ENCODE measurements at places on chromosomes 13 and 19. TPM values are rescaled to one million over a fixed set of nuclear protein-coding genes. Genes with fewer than 3 reads are reported as not detected.

- peak overlapping the region; percentile 89 for H3K27ac ChIP-seq
- peaks cover 9% of the 10 kb centered on the region for H3K36me3 ChIP-seq
- peak overlapping the region; percentile 88 for H3K4me3 ChIP-seq
- no peaks in the 10 kb centered on the region for H3K27me3 ChIP-seq
- H3K4me1 ChIP-seq, result peaks cover 45% of the 10 kb centered on the region
- DNase-seq, result no peak
Observed at GRCh38 chr13:50910485-50910805, 854 bp downstream of the RNASEH2B start.

DNA sequence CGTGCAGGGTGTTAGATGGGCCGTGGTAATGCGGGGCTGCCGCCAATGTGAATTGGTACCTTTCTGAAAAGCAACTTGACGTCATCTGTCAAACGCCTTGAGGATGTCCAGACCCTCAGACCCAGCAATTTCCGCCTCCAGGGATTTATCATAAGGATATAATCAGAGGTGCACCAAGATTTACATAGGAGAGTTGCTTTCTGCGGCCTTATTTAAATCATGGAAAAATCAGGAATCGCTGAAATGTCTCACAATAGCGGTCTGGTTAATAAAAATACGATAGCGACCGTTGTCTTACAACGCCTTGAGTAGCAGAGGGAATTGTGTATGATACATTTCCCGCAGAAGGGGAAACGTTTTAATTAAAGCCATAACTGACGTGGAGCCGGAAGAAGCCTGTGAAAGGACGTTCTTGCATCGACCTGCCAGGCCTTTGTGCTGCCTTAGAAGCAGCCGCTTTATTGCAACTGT, 32.3 kb upstream of the NDUFS7 start:
- no peak overlapping the region for H3K27ac ChIP-seq
- H3K4me3 ChIP-seq, result no peak overlapping the region
- peaks cover 5% of the 10 kb centered on the region for H3K36me3 ChIP-seq
- DNase-seq, result no peak

The CEACAM8 gene
- total RNA-seq, result not detected

The CACNA1A gene
- total RNA-seq, result 3.6 TPM

DNA sequence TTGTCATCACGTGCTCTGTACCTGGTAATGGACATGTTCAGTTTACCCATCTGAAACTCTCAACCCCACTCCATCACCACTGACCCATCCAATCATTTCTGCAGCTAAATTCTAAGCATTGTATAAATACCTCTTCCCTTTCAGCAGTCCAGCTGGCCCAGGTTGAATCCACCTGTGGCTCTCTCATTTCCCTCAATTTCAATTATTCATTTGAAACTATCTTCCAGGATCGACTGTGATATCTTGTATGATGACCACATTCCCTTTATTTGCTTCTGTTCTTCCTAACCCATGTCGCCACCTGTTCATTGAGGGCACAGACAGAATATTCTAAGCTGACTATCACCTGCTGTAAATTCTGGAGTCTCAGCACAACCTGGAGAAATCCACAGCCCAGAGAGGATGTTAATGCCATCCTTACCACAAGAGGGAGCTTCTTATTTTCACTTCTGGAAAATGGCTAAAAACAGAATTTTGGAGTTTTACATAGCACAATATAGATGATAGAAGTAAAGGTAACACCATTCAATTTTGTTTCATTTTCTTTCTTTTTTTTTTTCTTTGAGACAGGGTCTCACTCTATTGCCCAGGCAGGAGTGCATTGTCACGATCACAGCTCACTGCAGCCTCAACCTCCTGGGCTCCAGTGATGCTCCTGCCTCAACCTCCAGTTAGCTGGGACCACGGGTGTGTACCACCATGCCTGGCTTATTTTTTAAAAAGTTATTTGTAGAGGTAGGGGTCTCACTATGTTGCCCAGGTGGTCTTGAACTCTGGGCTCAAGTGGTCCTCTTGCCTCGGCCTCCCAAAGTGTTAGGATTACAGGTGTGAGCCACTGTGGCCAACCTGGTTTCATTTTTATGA, 38.6 kb downstream of the ZNF823 start:
- H3K27ac ChIP-seq, result no peak overlapping the region
- no peaks in the 10 kb centered on the region for H3K36me3 ChIP-seq
- H3K4me3 ChIP-seq, result no peak overlapping the region

- no peak for DNase-seq
- H3K4me3 ChIP-seq, result no peak overlapping the region
- no peak overlapping the region for H3K27ac ChIP-seq
- H3K4me1 ChIP-seq, result no peaks in the 10 kb centered on the region
- H3K36me3 ChIP-seq, result no peaks in the 10 kb centered on the region
Observed at GRCh38 chr13:37701306-37701705, 102.7 kb upstream of the POSTN start.

- peaks cover 24% of the 10 kb centered on the region for H3K36me3 ChIP-seq
- H3K4me3 ChIP-seq, result peak within 1 kb of the TSS; percentile 97
- H3K4me1 ChIP-seq, result peaks cover 30% of the 10 kb centered on the region
Observed at GRCh38 chr19:38374332-38375097, at the start of gene PSMD8. TSS of gene PSMD8 (plus strand) at chr19:38374571. CDS start at chr19:38374602, 31 bp downstream.

The GNA15 gene
- 140 TPM for total RNA-seq

The CFAP97D2 gene
- not detected for total RNA-seq

- H3K27me3 ChIP-seq, result no peaks in the 10 kb centered on the region
- H3K4me3 ChIP-seq, result no peak overlapping the region
- no peaks in the 10 kb centered on the region for H3K4me1 ChIP-seq
Observed at GRCh38 chr13:84670245-84670644, 788.0 kb upstream of the SLITRK1 start.

DNA sequence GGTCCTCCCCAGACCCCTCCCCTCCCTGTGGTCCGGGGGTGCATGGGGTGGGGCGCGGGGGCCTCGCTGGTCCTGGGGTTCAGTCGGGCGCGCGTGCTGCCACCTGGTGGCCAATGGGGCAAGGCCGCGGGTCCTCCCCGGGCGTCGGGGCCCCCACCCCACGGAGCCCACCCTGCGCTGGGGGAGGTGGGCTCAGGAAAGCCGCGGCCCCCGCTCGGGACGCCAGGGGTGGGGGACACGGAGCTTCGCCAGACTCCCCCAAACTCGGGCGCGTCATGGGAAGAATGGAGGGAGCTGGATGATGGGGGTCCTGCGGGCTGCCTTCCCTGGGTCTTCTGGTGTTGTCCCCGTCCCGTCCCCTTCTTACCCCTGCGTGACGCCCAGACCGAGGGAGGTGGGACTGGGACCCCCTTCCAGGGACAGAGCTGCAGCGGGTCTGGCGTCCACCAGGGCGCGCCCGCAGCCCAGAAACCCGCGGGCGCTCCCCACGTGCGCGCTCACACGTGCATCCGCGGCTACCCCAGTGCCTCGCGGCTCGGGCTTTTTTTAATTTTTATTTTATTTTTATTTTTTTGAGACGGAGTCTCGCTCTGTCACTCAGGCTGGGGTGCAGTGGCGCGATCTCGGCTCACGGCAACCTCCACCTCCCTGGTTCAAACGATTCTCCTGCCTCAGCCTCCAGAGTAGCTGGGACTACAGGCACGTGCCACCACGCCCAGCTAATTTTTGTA, 19.8 kb upstream of the TCF3 start:
- H3K4me1 ChIP-seq, result peaks cover 7% of the 10 kb centered on the region
- H3K27ac ChIP-seq, result no peak overlapping the region
- H3K36me3 ChIP-seq, result no peaks in the 10 kb centered on the region
- peaks cover 50% of the 10 kb centered on the region for H3K27me3 ChIP-seq

The ZNF223 gene
- total RNA-seq, result 0.50 TPM

GRCh38 chr19:49718511-49718910, 27.6 kb downstream of the CPT1C start:
- H3K4me1 ChIP-seq, result peaks cover 25% of the 10 kb centered on the region
- H3K36me3 ChIP-seq, result no peaks in the 10 kb centered on the region
- H3K27ac ChIP-seq, result peak overlapping the region; percentile 40
- no peaks in the 10 kb centered on the region for H3K27me3 ChIP-seq
- peak overlapping the region; percentile 76 for H3K4me3 ChIP-seq

The SETDB2 gene
- total RNA-seq, result 16.0 TPM

DNA sequence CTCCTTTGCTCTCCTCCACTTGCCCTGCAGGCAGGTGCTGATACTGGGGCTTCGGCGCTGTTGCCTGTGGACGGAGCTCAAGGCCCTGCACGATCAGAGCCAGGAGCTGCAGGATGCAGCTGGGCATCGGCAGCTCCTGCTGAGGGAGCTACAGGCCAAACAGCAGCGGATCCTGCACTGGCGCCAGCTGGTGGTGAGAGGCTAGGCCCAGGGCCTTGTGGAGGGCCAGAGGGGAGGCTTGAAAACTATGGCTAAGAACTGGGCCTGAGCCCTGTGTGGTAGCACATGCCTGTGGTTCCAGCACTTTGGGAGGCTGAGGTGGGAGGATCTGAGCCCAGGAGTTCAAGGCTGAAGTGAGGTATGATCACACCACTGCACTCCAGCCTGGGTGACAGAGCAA, 6.3 kb downstream of the HAUS5 start:
- no peak for DNase-seq
- H3K36me3 ChIP-seq, result peaks cover 34% of the 10 kb centered on the region
- H3K27me3 ChIP-seq, result no peaks in the 10 kb centered on the region

The C19orf33 gene
- 0.55 TPM for total RNA-seq

The UBE2L5 gene
- total RNA-seq, result not detected

GRCh38 chr13:40599124-40599523, 67.3 kb downstream of the FOXO1 start:
- peak overlapping the region; percentile 50 for H3K27ac ChIP-seq
- peaks cover 7% of the 10 kb centered on the region for H3K36me3 ChIP-seq
- no peak for DNase-seq
- H3K27me3 ChIP-seq, result no peaks in the 10 kb centered on the region

The ABCA7 gene
- total RNA-seq, result 95.1 TPM

The WDR88 gene
- not detected for total RNA-seq

DNA sequence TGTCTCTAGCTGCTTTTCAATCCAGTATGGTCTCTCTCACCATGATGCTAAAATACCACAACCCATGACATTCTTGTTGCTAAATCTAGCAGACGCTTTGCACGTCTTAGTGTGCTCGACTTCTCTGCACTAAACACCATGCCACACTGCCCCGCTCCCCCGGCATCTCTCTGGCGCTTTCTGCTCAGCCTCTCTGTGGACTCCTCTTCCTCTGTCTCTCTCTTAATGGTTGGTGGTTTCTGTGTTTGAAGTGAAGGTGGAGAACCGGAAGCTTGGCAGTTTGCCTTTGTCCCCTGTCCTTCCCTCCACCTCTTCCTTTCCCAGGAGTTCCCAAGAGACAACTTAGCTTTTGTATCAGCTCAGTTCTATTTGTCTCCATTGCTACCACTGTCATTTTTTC, 8.8 kb downstream of the ERCC5 start:
- DNase-seq, result no peak
- no peak overlapping the region for H3K27ac ChIP-seq
- no peaks in the 10 kb centered on the region for H3K27me3 ChIP-seq
- H3K4me1 ChIP-seq, result peaks cover 23% of the 10 kb centered on the region

GRCh38 chr19:8163759-8164158, 14.4 kb upstream of the FBN3 start:
- no peak overlapping the region for H3K4me3 ChIP-seq
- no peaks in the 10 kb centered on the region for H3K36me3 ChIP-seq
- peaks cover 8% of the 10 kb centered on the region for H3K4me1 ChIP-seq
- no peaks in the 10 kb centered on the region for H3K27me3 ChIP-seq

The IGFL1 gene
- not detected for total RNA-seq

The ZNF575 gene
- 4.8 TPM for total RNA-seq

DNA sequence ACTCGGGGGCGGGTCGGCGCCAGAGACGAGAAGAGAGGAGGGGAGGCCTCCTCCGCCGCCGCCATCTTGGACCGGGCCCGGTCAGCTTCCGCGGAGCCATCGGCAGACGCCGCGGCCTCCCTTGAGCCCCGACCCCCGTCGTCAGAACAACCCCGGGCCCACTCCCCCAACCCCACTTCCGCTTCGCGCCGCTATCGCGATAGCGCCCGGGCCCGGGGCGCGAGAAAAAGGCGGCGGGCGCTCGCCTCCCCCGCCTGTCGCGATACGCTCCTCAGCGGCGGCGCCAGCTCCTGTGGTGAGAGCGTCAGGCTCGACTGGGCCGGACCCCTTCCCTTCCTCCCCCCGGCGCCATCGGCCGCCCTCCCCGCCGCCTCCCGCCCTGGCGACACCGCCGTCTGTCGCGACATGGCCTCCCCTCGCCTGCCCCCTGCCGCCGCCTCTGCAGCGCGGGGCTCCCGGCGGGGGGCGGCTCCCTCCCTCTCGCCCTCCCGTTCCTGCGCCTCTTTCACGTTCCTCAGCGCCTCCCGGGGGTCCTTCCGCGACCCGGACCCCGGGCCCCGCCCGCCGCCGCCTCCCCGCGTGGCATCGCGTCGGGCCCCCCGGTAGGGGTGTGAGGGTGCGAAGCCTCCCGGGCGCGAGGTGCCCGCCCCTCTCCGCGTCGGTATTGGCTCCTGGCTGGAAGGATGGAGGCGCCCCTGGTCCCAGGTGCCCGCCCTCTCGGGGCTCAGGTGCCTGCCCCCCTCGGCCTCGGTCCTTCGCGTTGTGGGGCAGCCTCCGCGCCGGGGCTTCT, at the start of gene CNOT3:
Gene CNOT3, plus strand, starts transcription at position 64 of the 790 bp plus-strand sequence. CDS start 5,217 bp downstream, outside the sequence.
- peak; percentile 38 for DNase-seq
- H3K4me1 ChIP-seq, result peaks cover 39% of the 10 kb centered on the region
- H3K27ac ChIP-seq, result peak within 1 kb of the TSS; percentile 83
- peaks cover 25% of the 10 kb centered on the region for H3K36me3 ChIP-seq

The FLT3 gene
- not detected for total RNA-seq

DNA sequence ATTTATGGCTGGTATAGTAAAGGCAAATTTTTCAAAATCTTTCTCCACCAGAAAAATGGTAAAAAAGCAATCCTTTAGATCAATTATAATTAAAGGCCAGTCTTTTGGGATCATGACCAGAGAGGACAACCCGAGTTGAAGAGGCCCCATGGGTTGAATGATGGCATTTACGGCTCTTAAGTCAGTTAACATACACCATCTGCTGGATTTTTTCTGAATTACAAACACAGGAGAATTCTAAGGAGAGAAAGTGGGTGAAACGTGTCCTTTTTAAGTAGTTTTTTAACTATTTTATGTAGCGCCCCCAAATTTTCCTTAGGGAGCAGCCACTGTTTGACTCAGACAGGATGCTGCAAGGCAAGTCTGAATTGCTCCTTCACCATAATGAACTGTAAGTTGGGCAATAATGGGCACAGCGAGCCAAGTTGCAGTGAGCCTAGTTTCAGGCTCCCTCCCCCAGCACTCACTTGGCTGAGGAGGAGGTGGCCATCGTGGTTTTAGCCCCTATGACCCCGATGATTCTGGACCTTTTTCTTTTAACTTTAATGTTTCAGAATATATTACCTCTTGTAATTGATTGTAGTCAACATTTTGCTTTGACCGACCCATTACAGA, 13.6 kb upstream of the ZNF611 start:
- peaks cover 2% of the 10 kb centered on the region for H3K4me1 ChIP-seq
- no peaks in the 10 kb centered on the region for H3K27me3 ChIP-seq
- H3K27ac ChIP-seq, result no peak overlapping the region

The ZNF132 gene
- total RNA-seq, result 4.7 TPM

The ERICH4 gene
- total RNA-seq, result not detected

GRCh38 chr19:29872224-29872731, 60.5 kb downstream of the CCNE1 start:
- H3K4me1 ChIP-seq, result peaks cover 18% of the 10 kb centered on the region
- no peak for DNase-seq
- H3K27ac ChIP-seq, result no peak overlapping the region
- H3K4me3 ChIP-seq, result peak overlapping the region; percentile 37
- H3K36me3 ChIP-seq, result no peaks in the 10 kb centered on the region

- peak; percentile 74 for DNase-seq
- H3K4me3 ChIP-seq, result peak overlapping the region; percentile 95
- H3K36me3 ChIP-seq, result peaks cover 18% of the 10 kb centered on the region
Observed at GRCh38 chr19:36489920-36490415, 607 bp upstream of the ZNF566 start.

All from activated CD4-positive, alpha-beta memory T cell treated with anti-CD3 and anti-CD28 coated beads, Interleukin-2, amount 10 ng/mL, durations not matched to agents 7 days and 5 days (primary cell).